Astrocyte (in vitro differentiated cells and primary cell): ENCODE measurements at places on chromosomes 5 and 9.

- no peak for DNase-seq
Observed at GRCh38 chr5:72296256-72296655, 23.8 kb downstream of the MRPS27 start.

DNA sequence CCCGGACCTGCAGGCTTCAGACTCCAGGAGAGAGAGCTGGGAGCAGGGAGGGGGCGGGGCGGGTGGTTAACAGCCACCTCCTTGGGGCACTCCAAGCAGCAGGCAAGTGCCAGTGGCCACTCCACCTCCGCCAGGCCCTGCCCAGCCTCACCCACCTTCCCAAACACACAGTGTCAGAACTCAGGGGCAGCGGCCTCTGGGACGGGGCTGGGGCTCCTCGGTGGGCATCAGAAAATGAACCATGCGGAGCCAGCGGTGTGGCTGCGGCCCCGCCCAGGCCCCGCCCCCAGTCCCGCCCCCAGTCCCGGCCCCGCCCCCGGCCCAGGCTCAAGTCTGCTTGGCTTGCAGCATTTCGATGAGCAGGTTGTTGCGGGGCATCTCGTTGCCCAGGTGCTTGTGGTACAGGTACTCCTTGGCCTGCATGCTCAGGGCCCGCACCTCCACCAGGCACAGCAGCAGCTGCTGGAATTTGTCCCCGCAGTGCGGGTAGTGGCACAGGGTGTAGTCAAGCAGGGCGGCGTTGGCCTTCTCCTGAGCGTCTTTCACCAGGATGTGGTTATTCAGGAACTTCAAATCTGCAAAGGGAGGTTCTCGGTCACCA, 24.7 kb downstream of the NR5A1 start:
- no peak for DNase-seq

DNA sequence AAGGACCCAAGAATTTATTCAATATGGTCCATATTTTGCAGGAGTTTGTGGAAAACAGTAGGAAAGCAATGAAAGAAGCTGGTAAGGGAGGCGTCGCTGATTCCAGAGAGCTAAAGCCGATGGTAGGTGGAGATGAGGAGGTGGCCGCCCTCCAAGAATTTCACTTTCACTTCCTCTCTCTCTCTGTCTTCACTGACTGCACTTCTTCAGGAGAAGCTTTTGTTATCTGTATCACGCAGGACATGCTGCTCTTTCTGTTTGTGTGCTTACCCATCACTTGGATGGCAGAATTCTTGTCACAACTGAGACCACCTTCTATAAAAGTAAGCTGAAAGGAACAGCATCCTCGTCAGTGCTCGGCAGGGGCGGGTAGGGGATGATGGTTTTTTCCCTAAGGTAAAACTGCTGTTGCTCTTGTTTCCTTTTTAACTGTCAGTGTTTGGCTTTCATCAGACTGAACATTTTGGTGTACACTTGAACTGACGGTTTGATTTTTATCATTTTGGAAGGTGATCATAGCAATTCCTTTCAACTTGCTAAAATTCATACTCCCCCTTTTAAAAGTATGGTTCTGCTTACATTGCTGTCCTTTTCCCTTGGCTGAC, 62.4 kb upstream of the FSD1L start:
- peak; percentile 27 for DNase-seq

- no peak for DNase-seq
Observed at GRCh38 chr9:127253446-127253845, 11.1 kb upstream of the GARNL3 start.

GRCh38 chr9:71483436-71483835, 284.9 kb downstream of the CEMIP2 start:
- no peak for DNase-seq

- DNase-seq: peak; percentile 22
Observed at GRCh38 chr9:86659413-86660046, 287.8 kb downstream of the GAS1 start.

- DNase-seq: peak; percentile 81
Observed at GRCh38 chr9:92100237-92100911, 14.8 kb downstream of the SPTLC1 start.

DNA sequence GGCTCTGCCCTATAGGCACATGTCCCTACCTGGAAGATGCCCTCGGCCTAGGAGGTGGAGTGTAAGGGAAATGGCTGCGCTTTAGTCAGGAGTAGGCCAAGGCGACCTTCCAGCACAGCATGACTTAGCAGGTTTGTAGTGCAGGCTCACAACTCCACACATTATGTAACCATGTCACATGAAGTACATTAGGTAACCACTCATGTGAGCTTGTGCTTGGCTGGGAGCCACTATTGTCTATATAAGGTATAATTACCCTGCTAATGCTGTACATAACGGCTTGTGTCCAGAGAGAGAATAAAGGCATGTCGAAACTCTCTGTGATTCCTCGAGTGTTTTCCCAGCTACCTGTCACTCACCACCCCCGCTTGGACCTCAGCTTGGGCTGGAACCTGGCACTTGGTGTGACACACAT, 74.9 kb downstream of the CAMK4 start:
- DNase-seq: no peak

DNA sequence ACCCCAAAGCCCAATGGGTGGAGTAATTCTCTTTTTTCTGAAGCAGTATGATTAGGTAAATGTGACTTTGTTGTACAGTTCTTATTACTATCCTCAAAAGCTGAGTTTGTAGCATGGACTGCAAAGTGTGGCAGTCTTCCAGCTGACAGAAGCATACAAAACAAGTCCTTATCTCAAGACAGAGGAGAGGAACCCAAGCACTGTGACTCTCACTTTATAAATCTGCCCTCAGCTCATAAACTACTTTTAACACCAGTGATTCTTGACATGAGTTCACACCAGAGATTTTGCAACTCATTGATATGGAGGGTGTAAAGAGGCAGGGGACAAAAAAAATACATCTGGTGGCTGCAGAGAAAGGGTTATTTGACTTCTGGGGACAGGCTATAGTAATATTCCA, 251.6 kb downstream of the NTRK2 start:
- no peak for DNase-seq

- DNase-seq: no peak
Observed at GRCh38 chr9:131370638-131371037, 23.2 kb upstream of the PRRC2B start.

DNA sequence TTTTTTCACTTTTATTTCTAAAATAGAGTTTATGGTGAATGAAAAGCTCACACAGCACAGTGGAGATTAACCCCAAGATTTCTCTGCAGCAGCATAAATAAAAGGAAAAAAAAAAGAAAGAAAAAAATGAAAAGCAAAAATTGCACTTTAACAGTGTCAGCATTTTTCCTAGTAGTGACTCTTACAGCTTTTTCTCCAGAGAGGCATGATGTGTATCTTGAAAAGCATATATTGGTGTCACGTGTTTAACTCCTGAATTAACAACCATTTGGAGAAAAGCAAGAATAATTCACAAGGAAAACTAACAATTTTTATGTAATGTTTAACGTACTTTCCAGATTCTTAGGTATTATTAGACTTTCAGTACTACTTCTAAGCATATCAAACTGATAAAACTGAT, 67.9 kb downstream of the ADGRV1 start:
- DNase-seq: no peak

DNA sequence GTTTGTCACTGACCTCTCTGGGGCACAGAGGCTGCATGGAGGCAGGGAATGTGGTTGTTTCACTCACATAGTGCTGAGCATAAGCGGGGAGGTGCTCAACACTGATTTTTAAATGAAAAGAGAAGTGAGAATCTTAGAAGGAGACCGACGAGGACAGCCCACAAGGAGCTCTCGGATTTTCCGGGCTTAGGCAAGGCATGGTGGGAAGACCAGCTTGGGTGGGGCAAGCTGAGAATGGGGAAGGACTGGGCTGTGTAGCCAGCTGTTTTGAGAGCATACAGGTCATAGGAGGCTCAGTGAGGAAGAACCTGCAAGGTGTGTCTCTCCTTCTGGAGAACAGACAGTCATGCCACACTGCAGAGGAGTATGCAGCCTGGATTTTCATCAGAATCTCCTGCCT, 86.0 kb upstream of the TNFSF8 start:
- no peak for DNase-seq

GRCh38 chr9:79735023-79735779, 163.4 kb downstream of the TLE4 start:
- DNase-seq: no peak

DNA sequence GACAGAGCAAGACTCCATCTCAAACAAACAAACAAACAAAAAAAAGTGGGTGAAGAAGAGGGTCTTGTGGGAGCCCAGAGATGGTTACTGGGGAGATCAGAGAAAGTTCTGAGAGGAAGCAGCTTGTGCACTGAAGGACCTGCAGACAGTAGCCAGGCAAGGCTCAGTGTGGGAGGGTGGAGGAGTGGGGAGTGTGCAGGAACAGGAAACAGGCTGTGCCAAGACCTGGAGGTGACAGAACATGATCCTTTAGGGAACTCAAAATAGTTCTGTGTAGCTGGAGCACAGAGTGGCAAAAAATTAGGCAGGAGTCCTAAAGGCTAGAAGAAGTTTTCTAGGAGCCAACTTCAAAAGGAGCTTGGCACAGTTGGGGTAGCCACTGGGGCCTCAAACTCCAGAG, 19.2 kb upstream of the NANS start:
- no peak for DNase-seq

DNA sequence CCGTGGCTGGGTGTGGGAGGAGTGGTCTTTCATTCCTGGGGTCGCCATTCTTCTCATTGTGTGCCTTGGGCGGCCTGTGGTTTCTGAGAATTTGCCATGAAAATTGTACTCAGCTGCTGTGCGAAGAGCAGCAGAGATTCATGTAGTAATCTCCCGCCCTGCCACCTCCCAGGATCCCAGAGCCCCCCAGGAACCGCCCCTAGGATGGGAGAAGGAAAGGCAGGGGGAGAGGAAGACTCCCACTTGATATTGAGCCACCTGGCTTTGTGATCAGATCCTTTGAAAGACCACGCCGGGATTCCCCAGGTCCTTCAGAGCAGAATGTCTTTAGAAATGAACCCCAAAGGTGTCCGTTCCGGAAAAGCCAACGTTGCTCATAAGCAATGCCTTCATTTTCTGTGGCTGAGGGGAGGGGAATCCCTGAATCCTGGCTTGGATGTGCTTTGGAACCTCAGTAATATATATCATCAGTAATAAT, 27.6 kb downstream of the NEURL1B start:
- no peak for DNase-seq

- no peak for DNase-seq
Observed at GRCh38 chr5:124439609-124440008, 306.8 kb downstream of the ZNF608 start.

DNA sequence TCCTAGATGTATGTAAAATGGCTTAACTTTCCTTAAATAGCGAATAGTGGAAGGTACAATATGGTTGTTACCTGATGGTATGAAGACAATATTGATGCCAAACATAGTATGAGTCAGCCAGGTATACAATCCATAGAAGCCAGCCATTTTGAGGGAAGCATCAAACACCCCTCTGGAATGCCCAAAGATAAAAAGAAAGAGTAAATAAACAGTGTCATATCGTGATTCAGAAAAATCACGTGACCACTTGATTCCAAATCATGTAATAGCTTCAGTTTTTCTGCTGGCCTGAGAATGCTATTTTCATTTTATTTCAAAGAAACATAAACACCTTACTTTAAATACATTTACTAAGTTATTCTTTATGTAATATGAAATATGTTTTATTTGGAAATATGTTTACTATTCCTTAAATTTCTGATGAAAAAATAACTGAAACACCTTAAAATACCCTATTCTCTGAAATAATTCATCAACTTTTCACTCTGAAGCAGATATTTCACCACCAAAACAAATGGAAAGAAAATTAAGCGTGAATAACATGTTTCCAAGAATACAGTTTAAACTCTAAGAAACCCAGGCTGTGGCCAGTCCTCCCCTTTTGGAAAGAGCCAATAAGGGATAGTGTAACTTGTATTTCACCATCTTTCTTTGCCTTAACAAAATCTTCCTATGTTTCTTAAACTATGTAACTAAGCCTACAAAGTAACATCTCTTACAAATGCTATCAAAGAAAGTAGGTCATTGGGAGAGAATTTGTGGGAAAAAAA, 24.8 kb upstream of the CTNNAL1 start:
- peak; percentile 24 for DNase-seq

GRCh38 chr5:175711472-175712312, 53.8 kb downstream of the HRH2 start:
- no peak for DNase-seq

DNA sequence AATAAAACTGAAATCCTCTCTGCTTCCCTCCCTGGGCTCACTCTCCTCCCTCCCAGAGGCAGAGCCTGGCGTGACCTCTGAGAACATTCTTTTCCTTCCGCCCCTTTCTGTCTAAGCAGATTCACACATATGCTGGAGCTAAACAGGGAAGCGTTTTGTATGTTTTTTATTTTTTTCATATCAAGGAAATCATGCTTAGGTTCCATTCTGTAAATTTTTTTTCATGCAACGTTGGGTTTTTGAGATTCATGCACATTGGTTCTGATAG, 20.2 kb upstream of the BARHL1 start:
- no peak for DNase-seq

- peak; percentile 46 for DNase-seq
Observed at GRCh38 chr9:106929471-106930177, 66.7 kb downstream of the ZNF462 start.

GRCh38 chr5:160556846-160557245, 135.2 kb downstream of the PTTG1 start:
- peak; percentile 81 for DNase-seq

DNA sequence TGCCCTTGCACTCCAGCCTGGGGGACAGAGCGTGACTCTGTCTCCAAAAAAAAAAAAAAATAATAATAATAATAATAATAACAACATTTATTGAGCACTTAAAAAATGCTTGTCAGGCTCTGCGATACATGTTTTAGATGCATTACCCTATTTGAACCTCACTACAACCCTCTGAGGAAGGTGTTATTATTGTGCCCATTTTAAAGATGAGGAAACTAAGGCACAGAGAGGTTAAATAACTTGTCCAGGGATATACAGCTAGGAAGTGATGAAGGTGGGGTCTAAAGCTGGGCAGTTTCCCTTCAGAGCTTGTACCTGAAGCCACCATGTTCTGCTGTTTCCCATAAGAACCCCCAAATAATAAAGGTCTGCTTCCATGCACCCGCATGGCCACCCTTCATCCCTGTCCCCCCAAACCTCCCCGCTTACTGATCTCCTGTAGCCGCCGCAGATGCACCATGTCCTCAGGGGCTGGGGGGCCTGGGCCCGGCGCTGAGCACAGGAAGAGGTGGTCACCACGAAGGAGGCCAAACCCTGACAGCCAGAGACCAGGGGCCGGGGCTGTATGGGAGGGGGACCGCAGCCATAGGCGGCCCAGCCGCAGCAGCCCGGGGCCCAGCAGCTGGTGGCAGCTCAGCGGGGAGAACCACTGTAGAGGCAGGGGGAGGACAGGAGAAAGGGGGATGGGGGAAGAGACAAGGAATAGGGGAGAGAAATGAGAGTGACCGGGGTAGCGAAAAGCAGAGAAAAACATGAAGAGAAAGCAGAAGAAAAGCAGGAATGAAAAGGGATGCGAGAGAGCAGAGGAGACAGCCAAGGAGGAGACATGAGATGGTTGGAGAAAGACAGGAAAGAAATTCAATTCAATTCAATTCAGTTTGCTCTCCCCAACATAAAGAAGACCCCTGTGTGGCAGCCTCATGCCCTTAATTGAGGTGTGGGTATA, 15.1 kb upstream of the FCHSD1 start:
- DNase-seq: no peak

DNA sequence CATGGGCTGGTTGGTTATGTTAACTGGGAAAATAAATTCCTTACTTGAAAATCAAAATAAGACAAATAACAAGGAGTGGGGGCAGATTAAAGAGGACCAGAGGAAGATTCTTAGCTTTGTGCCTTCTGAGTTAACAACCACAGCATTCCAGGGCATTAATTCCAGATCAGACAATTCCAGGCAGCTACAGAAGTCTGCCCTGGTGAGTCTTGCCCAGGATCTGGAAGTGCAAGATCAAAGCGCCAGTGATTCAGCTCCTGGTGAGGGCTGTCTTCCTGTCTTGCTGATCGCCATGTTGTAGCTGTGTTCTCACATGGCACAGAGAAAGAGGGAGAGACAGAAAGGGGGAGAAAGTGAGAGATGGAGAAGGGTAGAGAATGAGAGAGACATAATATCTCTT, 65.6 kb downstream of the ANXA2R start:
- peak; percentile 85 for DNase-seq
